CD14-positive monocyte (primary cell): ENCODE measurements at places on chromosomes 6 and 20.

- DNase-seq = no peak
These were observed 384.4 kb upstream of the IRAK1BP1 start for GRCh38 chr6:78482801-78483552.

DNA sequence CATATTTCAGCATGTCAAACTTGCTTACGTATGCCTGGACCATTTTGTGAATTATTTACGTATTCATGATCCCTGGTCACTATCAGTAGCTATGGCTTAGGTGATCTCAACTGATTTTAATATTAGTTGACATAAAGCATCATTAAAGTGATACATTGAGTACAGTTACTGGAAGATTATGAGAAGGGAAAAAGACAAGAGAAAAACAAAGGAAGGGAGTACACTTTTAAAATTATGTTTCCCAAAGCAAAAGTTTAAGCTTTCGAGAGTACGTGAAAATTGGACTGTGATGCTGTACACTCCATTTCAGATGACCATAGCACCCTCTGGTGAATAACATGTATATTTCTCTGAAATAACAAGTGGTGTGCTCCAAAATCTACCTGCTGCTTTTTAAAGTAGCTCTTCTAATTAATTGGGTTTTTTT lies 215.0 kb upstream of the HSF2 start:
- no peak for DNase-seq

DNA sequence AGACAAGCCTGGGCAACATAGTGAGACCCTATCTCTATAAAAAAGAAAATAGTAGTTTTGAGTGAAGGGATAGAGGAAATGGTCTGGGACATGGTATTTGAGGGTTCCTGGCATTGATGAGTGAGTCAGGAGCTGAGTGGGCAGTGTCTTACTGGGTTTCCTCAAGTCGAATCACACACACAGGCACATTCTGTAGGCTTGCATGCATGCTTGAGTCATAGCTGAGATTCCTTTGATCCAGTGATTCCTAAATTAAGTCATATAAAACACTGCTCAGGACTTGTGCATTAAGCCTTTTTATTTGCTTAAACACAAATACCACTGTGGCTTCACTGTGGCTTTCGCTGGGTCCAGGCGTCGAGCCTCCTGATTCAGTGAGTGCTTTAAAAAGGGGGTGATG lies 71.8 kb upstream of the TMEM181 start:
- no peak for DNase-seq

DNA sequence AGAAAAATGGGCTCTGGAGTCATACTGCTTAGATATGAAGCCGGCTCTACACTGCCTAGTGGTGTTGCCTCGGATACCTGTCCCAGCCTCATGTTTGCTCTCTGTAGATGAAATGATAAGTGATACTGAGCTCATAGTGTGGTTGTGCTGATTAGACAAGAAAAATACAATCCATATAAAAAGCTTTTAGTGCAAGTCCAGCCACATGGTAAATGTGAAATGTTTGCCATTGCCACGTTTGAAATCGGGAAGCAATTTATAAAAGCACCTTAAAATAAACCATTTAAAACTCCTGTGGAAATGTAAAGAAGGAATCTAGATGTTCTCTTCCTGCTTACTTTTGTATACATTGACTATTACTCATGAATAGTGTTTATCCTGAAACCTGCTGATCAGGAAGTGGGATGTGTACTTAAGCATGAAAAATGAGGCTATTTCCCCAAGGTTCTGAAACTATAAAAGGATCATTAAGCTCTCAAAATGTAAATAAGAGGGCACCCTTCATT lies 13.1 kb upstream of the PBOV1 start:
- no peak for DNase-seq

GRCh38 chr6:105805501-105806023 lies 280.6 kb upstream of the PRDM1 start:
- peak; percentile 70 for DNase-seq

- no peak for DNase-seq
These were observed 92.1 kb upstream of the NEDD9 start for GRCh38 chr6:11324453-11325015.

DNA sequence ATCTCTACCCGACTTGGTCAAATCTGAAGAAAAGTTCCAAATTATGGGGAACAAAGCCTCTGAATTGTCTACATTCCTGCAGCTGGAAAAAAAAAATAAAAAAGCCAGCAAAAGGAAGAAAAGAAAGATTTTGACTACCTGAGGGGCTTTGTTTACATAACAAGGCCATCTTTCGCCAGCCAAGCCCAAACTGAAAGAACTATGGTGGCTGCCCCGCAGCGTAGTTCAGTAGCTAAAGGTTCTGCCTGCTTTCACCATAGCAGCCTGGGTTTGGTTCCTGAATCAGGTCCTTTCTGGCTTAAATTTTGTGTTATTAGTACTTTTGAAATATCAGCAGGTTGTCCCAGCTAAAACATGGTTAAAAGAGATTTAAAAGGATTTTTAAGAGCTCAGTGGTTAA lies 35.4 kb downstream of the ZNF133 start:
- no peak for DNase-seq

DNA sequence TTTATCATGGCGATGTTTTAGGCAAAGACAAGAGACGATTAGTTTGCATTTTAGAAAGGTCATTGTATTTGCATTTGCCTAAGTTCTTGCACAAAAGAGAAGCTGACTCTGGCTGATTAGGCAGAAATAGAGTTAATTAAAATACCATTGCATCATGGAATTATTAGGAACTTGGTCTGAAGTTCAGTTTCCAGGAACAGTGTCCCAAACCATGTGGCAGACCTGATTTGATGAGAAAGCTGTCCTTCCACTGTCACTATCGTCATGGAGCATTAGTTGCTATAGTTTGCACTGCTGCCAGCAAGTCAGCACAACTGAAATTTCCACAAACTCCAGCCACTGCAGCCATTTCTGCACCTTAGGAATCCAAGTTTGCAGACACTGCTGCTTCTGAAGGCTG lies 24.3 kb upstream of the MCUR1 start:
- DNase-seq = no peak

DNA sequence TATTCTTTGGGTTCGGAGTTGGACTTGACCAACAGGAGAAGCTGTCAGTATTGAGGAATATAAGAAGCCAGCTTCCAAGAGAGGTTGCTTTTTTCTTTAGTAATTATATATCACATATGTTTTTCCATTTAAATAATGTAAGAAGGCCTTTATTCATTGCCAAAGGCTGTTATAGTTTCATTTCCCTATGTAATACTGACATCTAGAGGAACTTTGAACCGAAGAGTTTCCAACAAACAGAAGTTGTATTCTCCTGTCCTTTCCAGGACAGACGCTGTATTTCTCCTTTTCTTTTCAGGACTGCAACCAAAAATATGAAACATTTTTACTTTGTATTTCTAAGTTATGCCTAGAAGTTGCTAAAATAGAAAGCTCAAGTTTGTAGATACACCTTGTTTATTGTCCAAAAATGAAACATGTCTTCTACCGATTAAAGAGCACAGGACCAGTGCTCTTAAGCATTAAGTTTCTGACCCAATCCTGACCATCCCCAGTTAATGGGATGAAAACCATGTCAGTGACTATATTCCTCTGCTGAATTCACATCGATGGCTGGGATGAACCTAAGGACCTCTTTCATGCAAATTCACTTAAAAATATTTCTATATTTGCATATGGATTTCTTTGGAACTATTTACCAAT lies 55.1 kb downstream of the MYLK4 start:
- peak; percentile 45 for DNase-seq

- DNase-seq = no peak
These were observed 75.1 kb upstream of the ATXN1 start for GRCh38 chr6:16836144-16836981.

- no peak for DNase-seq
These were observed 54.4 kb downstream of the JAG1 start for GRCh38 chr20:10619427-10619826.

DNA sequence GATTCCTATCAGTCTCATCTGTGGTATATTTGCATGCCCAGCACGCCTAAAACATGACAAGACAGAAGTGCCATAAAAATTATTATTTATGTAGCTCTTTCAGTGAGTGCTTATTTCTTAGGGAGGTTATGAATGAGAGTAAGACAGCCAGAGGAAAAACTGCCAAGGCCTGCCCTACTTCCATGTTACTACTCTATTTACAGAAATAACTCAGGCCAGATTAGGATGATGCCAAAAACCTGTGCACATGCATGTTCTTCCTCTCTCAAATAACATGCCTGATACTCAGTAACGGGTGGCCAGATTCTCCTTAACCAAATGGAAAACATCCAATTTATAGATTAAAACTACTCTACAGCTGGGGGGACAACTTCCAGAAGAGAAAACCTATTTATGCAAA lies 45.7 kb downstream of the ILRUN start:
- DNase-seq = no peak

- peak; percentile 24 for DNase-seq
These were observed 12.2 kb upstream of the SLC17A2 start for GRCh38 chr6:25942561-25943147.

DNA sequence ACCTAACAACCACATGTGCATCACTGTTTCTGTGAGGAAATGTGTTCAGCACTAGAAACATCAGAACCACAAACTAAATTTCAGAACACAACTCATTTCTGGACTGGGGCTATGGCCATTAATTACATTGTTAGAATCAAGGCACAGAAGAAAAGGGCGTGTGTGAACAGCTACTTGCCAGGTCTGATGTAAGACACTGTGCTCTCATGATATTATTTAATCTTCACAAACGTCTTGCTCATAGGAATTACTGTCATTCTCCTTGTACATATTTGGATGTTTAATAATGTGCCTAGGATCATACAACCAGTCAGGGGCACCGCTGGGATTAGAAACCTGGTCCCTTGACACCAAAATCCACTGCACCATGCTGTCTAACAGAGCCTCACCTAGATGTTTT lies 14.8 kb downstream of the ADGRF1 start:
- no peak for DNase-seq

DNA sequence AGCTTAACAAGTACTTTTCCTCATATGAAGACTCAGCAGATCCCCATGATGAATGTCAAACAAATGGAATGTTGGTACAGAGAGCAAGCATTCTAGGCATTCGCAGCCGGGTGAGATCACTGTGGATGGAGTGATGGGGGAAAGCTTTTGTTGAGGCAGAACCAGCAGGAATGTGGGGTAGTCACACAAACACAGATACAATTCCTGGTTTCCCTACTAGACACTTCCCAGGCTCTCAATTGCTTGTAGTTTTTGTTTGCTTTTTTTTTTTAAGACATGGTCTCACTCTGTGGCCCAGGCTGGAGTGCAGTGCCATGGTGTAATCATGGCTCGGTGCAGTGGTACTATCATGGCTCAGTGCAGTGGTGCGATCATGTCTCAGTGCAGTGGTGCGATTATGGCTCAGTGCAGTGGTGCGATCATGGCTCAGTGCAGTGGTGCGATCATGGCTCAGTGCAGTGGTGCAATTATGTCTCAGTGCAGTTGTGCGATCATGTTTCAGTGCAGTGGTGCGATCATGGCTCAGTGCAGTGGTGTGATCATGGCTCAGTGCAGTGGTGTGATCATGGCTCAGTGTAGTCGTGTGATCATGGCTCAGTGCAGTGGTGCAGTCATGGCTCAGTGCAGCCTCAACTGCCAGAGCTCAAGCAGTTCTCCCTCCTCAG lies 15.4 kb upstream of the IER3 start:
- no peak for DNase-seq

DNA sequence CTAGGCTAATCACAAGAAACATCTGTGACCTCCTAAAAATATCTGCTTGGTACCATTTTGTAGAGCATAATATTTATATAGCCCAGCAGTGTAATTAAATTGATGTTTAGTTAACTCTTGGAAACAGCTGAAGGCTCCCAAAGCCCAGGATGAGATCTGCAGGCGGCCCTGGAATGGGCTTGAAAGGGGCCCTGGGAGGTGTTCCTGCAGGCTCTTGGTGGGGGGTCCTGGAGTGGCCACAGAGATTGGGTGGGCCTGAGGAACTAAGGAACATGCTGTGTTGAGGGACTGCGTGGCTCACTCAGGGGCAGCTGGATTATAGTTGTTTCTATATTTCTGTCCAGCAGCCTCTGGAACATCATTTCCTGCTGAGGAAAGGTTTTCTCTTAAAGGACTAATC lies 9.2 kb downstream of the SCP2D1 start:
- DNase-seq = no peak

GRCh38 chr6:72551470-72551869 lies 70.4 kb upstream of the KCNQ5 start:
- no peak for DNase-seq

GRCh38 chr6:108825326-108825725 lies 22.9 kb upstream of the ARMC2 start:
- DNase-seq = no peak

GRCh38 chr20:21026951-21027350 lies 79.2 kb downstream of the LINC00237 start:
- no peak for DNase-seq

DNA sequence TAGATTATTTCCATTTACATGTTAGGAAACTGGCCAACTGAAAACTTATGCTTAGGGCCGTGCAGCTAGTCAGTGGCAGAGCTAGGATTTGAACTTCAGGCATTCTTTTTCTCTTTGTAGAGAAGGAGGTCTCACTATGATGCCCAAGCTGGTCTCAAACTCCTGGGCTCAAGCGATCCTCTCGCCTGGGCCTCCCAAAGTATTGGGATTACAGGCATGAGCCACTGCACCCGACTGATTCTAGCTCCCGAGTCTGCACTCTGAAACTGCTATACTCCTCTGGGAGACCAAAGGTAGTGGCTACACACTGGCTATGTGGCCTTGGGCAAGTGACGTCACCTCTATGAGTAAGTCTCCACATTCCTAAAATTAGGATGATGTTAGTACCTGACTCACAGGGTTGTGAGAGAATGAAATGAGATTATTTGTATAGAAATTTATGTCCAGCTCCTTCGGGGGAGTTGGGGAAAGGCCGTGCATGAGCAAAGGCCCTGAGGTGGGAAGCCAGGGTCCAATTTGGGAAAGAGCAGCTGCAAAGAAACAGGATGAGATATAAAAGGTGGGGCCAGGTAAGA lies 6.4 kb downstream of the PLTP start:
- DNase-seq = no peak

GRCh38 chr6:1290805-1291204 lies 21.1 kb upstream of the FOXQ1 start:
- no peak for DNase-seq

DNA sequence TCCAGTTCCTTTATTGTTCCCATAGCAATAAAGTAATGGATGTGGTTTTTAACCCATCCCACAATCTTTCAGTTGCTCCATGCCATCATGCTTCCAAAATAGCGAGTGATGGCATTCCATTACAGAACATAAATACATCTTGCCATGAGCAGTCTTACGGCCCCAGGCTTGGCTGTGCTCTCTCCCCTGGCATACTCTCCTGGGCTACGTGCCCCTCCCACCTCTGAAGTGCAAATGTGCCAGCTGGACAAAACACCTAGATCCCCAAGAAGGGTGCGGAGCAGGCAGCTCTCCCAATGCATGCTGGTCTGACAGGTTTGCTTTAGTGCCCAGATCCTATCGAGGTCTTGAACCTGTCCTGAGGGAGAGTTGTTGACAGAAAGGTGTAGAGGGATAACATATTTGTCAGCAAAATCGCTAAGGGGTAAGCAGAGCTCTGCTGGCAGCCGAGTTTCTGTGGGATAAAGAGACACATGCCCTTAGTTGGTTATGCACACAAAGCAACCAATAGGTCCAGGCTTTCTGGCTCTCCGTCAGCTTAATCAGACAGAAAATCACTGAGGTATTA lies 43.9 kb upstream of the PAX1 start:
- no peak for DNase-seq
